AG04450 (cell line): ENCODE measurements at places on chromosomes 12 and 14.
A peak's percentile ranks its signal among the peaks of the same experiment; 100 is the strongest.

DNA sequence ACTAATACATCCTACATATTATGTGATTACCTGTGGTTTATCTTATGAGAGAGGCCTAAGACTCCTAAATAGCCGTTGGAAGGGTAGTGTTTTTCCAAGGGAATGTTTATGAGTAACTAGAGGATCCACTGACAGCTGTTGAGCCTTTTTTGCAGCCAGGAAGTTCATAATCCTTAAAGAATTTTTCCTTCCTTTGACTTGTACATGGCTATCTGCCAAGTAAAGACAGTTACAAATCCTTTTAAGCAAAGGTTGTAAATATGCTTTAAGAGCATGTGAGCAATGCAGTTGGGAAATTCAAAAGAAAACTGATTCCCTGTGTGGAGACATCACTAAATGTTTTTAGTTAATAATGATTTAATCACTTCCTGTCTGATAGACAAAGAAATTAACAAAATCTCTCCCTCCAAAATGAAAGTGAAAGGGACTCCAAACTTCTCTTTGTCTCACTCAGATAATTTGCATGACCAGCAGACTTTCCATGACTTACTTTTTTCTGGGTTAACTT is 333.8 kb downstream of the PDZRN4 start:
- DNase-seq, result peak; percentile 84

DNA sequence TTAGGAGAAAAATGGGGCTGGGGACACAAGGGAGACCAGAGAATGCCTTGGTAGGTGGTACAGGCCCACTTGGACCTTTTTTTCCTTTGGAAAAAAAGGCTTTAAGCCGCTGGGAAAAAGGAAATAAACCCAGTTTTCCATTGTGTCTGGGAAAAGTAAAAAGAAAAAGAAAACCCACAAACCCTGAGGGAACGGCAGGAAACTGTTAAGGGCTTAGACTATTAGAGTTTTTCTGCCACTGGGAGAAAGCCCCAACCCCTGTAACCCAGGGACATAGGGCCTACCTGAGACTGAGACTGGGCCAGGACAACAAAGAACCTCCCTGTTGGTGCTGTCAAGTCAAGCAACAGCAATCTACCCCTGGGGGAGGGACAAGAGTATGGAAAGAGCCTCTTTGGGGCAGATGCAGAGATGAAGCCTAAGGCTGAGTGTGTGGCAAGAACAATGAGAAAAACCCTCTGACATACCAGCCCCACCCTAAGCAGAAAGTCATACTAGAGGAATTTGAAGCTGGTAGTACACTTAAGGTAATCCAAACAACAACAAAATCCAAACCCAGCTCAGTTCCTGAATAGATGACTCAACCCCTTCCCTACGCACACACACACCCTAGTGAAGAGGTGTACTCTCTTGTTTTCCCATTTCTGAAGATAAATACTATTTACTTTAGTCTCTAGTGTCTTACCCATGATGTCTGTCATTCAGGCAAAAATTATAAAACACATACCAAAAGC is 22.8 kb downstream of the ATF1 start:
- DNase-seq, result peak; percentile 93

- DNase-seq, result no peak
Measured at GRCh38 chr12:129351481-129351880, 498.2 kb downstream of the GLT1D1 start.

- DNase-seq, result no peak
Measured at GRCh38 chr12:113984464-113984863, 18.3 kb upstream of the RBM19 start.

- DNase-seq, result no peak
Measured at GRCh38 chr12:3684449-3685051, 68.4 kb downstream of the CRACR2A start.

DNA sequence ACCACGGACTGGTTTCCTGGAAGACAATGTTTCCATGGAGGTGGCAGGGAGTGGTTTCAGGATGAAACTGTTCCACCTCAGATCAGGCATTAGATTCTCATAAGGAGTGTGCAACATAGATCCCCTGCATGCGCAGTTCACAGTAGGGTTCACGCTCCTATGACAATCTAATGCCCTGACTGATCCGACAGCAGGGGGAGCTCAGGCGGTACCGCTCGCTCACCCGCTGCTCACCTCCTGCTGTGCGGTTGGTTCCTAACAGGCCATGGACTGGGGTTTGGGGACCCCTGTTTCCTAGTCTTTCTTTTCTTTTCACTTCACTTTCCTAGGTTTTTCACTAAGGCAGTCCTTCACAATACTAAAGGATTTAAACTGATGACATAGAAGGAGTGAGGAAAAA is 39.6 kb downstream of the GUCY2C start:
- no peak for DNase-seq

GRCh38 chr12:16076557-16076956 is 165.4 kb downstream of the DERA start:
- DNase-seq, result no peak

DNA sequence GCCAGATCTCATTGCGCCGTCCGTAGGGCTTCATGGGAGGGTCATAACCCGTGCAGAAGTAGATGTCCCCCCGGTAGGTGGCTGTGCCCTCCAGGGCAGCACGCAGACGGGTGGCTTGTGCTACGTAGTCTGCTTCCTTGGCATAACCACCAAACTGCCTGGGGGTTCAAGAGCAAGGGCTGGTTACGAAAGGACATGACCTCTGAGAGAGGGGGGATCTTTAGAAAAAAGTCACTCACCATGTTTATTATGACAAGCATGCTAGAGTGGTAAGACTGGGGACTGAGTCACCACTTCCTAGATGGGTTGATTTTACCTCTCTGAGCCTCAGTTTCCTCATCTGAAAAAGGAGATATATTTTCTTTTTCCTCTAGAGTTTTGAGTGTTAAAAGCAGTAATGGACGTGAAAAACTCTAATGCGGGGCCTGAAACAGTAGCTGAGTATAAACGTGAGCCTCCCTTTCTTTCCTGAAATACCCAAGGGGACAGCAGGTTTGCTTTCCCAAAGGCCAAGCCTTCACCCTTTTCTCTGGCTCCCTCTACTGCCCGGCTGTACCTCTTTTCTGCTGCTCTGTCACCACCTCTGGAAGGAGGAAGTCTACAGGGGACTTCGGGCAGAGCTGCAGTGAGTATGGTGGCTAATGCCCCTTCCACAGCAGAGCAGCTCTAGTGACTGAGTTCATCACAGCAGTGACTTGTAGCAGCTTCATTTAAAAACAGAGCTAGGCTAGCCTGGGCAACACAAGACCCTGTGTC is 23.5 kb upstream of the GPRC5D start:
- DNase-seq, result no peak

GRCh38 chr12:58117201-58117600 is 175.8 kb downstream of the ATP23 start:
- no peak for DNase-seq

- DNase-seq, result no peak
Measured at GRCh38 chr14:100472094-100472455, 115.1 kb downstream of the BEGAIN start.

DNA sequence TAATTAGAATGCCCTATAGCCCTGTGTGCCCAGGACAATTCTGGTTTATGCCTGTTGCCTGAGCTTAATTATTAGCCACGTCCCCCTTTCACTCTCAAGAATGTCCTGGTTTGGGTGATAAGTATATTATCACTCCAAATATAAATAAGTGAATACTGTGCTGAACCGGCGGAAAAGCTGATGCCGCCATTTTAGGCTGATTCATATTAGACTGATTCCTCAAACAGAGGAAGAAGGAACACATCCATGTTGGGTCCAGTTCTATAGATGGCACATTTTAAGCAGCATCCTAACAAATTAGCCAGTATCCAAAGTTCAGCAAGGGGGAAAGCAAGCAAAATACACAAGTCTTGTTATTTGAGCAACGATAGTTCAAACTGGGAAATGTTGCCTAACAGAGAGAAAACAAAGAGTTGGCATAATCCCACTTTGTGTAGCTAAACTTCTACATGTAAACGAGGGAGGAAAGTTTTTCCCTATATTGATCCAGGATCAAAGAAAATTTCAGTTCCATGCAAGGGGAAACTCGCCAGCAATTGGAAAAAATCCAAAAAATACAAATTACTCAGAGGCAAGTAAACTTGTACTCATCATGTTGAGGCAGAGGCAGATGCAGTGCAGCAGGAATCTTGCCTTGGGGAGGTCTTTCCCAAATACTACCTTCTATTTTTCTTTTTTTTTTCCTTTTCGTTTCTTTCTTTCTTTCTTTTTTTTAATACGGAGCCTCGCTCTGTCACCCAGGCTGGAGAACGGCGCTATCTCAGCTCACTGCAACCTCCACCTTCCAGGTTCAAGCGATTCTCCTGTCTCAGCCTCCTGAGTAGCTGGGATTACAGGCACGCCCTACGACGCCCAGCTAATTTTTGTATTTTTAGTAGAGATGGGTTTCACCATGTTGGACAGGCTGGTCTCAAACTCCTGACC is 96.2 kb downstream of the ITPR2 start:
- no peak for DNase-seq

- DNase-seq, result no peak
Measured at GRCh38 chr14:71764701-71765382, 167.4 kb upstream of the RGS6 start.

- DNase-seq, result no peak
Measured at GRCh38 chr12:52631676-52632459, 13.5 kb upstream of the KRT73 start.

- DNase-seq, result no peak
Measured at GRCh38 chr12:116626153-116626552, 67.0 kb downstream of the MAP1LC3B2 start.

DNA sequence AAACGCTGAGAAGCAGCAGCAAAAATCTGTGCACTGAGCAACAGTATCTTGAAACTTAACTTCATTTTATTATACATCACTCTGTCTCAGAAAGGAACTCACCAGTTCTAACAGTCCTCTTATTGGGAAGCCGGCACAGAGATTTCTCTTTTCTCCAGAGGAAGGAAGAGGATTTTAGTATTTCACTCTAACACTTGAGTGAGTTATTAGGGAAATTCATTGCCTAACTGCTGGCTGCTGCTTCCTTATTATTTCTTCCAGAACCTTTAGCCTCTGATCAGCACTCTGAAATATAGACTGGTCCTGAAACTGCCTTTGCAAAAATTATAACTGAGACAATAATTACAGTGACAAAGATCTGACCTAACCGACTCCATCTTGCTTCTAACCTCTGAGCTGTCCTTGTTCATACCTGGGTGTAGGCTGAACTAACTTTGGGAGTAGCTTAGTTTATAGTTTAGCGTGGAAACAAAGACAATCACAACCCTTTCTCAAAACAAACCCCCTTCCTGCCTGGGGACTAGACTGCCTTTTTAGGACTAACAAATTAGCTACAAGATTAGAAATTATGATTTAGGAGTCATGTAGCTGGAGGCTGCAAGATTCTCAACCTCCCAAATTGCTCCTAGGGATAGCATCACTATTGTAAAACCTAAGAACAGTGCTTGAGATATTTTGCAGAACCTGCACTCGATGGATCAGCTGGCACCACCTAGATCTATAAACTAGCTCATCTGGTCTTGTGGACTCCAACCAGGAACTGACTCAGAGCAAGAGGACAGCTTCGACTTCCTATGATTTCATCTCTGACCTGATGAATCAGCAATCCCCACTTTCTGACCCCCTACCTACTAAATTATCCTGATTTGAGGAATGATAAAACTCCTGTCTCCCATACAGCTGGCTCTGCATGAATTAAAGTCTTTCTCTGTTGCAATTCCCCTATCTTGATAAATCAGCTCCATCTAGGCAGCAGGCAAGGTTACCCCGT is 117.5 kb downstream of the DYRK2 start:
- DNase-seq, result peak; percentile 45

DNA sequence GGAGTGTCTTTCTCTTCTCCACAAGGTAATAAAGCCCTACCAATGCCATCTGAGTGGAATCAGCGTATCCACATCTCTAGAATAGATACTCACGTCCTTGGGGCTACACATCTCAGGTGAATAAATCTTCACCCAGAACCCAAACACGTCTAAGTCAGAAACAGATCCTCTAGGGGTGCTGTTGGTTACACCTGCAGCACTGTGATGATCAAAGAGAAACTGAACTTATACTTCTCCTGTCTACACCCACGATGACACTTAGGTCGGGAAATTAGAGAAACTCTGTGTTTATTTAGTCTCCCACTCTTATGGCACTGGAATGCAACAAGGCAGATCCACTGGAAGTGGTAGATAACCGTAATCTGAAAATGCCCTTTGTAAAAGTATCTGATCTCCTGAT is 46.2 kb downstream of the WIF1 start:
- no peak for DNase-seq
